Peyer's patch (tissue), 4 donors: ENCODE measurements at places on chromosomes 3 and 15. TPM values are rescaled to one million over a fixed set of nuclear protein-coding genes. Genes with fewer than 3 reads are reported as not detected.

- DNase-seq = no peak
These were observed 36.6 kb downstream of the FAN1 start for GRCh38 chr15:30940359-30940758.

DNA sequence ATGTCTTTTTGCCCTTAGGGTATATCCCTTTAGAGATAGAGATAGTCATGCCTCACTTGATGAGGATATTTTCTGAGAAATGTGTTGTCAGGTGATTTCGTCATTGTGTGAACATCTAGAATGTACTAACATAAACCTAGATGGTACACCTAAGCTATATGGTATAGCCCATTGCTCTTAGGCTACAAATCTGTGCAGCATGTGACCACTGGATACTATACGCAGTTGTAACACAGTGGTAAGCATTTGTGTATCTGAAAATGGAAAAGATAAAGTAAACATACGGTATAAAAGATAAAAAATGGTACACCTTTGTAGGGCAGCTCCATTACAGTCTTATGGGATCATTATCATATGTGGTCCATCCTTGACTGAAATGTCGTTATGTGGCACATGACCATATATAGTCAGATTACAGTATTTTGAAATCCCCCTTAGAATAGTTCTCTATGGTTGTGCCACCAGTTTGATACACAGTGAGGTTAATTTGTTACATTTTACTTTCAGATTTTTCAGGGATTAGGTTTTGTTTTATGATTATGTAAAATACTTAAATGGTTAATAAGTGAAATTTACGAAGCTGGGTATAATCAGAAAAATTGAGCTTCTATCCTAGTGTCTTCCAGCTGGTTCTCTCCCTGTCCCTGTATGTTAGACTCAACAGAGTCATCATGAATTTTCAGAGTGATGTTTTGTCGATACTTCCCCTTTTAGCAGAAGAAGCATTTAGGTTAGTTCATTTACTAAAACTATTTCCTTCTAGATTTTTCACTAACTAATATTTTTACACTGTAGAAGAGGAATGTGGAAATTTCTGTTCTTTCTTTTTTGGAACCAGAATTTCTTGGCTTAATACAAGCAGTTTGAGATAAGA, 12.8 kb downstream of the SETD5 start:
- DNase-seq = no peak

DNA sequence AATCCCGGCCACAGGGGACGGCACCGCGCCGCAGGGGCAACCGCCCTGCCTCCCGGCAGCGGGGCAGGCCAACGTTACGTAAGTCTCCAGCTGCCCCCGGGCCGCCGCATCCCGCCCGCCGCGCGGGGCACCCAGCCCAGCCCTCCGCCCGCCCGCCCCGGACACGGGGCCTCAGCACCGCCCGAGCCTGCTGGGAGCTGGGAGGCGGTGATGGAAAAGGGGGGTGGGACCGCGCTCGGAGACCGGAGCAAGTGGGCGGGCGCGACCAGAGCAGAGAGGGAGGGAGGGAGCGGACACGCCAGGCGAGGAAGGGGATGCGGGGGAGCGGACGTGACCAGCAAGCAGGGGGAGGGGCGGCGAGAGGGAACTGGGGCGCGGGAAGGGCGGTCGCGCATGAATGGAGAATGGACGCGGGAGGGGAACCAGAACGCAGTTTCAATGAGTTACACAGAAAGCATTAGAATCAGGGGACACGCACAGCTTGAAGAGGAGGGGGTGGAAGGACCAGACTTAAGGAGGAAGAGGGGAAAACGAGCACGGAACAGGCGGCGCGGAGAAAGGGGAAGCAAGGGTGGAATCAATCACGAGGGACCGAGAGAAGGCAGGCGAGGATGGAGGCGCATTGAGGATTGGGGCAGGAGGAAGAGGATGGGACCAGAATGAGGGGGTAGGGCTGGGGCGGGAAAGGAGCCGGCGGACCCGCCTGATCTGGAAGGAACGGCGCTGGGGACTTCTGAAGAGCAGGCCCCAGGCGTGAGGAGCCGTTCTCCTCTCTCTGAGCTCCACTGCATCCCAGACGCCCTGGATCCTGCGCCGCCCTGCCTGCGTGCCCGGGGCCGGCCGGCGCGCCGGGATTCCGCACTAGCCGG, 559 bp downstream of the PKM start:
- peak; percentile 92 for DNase-seq

- DNase-seq = peak; percentile 86
These were observed at the start of gene MEX3B for GRCh38 chr15:82045892-82046665. TSS of gene MEX3B (minus strand) at chr15:82046018. CDS start at chr15:82045705, 313 bp downstream.

GRCh38 chr3:190361791-190362190, 26.2 kb upstream of the CLDN16 start:
- DNase-seq = no peak

DNA sequence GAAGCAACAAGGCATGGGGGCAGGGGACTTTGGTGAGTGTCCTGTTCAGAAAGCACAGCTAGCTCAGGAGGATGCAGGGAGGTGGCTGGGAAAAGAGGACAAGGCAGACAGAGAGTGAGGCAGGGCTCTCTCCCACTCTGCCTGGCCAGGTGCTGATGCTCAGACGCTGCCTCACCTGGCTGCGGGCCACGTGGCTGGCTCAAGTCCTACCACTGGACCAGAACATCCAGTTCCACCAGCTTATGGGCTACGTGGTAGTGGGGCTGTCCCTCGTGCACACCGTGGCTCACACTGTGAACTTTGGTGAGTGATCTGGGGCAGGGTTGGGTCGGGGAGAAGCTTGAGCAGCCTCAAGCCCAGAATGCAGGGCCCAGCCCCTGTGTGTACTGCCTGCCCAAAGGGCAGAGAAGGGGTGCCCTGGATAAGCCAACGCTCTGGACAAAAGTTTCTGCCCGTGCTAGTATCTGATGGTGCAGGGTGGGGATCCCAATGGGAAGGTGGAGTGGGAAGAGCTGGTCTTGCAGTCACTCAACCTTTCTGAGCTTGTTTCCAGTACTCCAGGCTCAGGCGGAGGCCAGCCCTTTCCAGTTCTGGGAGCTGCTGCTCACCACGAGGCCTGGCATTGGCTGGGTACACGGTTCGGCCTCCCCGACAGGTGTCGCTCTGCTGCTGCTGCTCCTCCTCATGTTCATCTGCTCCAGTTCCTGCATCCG, 20.9 kb downstream of the NOX5 start:
- no peak for DNase-seq

DNA sequence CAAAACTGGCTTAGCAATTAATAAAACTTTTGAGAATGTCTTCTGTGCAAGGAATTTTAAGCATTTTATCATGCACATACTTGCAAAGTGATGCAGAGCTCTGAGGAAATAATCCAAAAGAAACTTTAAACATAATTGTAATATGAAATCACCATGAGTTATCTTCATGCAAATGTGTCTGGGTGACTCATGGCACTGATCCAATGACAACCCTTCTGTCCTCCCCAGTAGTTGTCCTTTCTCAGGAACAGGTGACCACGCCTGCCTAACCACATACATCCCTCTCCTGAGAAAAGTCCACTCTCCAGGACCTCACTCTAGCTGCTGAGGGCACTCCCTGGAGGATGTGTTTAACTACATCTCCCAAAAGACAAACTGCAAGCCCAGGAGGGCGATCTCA, 530.6 kb upstream of the IL12A start:
- DNase-seq = no peak

DNA sequence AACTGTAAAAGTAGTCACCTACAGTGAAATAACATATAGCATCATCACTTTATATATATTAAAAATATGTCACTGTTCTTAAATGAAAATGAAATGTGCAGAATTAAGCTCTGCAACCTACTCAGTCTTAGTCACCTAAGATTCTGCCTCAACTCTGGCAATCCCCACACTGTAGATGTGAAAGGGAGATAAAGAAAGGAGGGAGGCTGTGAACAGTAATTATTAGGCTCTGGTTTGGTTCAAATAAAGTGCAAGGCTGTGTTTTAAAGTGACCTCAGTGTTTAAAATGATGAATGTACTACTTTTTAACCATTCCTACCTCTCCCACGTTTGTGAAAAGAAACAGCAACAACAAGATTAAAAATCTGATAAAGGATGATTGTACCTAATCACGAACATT, 72.2 kb downstream of the ATP8B4 start:
- DNase-seq = no peak

GRCh38 chr15:67165254-67166253, 88.9 kb downstream of the AAGAB start:
- peak; percentile 45 for DNase-seq

STARD9 gene
- 17.7 TPM for total RNA-seq

DNA sequence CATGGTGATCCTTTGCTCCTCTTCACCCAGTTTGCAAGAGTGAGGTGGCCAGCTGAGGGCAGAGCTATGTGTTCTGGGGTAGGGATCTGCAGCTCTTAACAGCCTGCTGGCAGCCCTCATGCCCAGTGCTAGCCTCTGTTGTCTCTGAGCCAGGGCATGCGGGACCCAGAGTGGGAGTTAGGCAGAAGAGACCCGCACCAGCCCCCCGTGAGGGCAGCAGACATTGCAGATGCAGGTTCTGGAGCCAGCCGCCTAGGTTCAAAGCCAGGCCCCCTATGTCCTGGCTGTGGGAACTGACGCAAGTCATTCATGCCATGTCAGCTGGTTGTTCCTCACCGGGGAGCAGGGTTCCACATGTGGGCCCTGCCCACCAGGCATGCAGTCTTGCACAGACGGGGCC, 74.7 kb downstream of the DNAJB8 start:
- DNase-seq = no peak

CFAP100 gene
- not detected for total RNA-seq

- DNase-seq = no peak
These were observed 391.8 kb downstream of the ZPLD1 start for GRCh38 chr3:102826636-102827035.

DNA sequence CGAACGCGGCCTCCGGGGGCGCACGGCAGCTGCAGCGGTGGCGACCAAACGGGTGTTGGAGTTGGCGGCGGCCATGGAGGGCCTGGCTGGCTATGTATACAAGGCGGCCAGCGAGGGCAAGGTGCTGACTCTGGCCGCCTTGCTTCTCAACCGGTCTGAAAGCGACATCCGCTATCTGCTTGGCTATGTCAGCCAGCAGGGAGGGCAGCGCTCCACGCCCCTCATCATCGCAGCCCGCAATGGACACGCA, 725 bp downstream of the FEM1B start:
- no peak for DNase-seq

- DNase-seq = no peak
These were observed 274.9 kb upstream of the ZPLD1 start for GRCh38 chr3:102159810-102160451.

TMC3 gene
- total RNA-seq = not detected

IL5RA gene
- total RNA-seq = not detected

PPARG gene
- 33.7 TPM for total RNA-seq

ARPP19 gene
- total RNA-seq = 37.7 TPM

HDGFL3 gene
- 23.1 TPM for total RNA-seq

- DNase-seq = no peak
These were observed 6.3 kb upstream of the CCR4 start for GRCh38 chr3:32945136-32945535.

TMEM266 gene
- not detected for total RNA-seq

FGF7 gene
- 1.2 TPM for total RNA-seq

DNA sequence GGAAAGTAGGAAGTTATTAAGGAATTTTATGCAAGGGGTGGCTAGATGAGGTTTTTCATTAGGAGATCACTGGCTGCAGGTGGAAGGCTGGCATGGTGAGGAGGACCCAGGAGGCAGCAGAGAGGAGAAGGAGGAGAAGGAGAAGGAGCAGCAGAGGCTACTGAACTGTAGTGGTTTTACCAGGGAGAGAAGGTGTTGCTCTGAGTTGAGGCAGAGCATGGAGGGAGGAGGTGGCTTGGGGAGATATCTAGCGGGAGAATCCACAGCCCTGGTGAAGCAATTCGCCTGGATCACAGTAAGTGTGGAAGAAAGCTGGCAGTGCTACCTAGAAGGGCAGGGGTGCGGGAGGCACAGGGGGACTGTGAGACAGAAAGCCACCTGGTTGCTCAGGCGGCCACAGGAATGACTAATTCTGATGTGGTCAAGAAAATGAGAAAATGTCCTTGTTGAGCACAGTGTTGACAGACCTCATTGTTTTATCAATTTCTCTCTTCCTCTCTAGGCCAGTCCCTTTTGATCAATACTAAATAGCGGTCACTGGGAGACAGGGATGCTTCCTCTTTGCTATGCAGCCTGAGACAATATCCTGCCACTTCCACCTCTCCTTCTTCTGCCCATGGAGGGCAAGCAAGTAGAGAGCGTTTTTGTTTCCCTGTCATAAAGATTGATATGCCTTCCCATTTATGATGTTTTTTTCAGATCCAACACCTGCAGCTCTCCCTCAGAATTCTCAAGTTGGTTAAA, 94.6 kb downstream of the EEFSEC start:
- no peak for DNase-seq
